ENCODE measurements at places on chromosomes 2 and 18. TPM values are rescaled to one million over a fixed set of nuclear protein-coding genes. Genes with fewer than 3 reads are reported as not detected.

DNA sequence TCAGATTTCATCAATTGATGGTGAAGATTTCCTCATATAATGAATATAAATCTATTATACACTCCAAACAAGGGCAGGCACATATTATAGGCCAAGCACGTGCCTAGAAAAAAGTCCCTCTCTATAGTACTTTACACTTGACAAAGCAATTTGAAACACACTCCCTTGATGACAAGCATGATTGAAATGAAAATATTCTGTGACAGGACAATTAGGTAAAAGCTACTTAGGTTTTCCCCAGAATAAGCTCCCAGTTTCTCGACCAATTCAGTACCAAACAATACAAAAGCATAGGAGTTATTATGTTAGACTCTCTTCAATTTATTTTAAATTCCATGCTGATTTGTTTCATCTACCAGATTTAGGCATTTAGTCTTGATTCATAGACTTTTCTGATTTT, 47.7 kb downstream of the CCDC68 start:
- H3K27ac ChIP-seq: no peak overlapping the region
- no peak for DNase-seq
- H3K27me3 ChIP-seq: peaks cover 2% of the 10 kb centered on the region
- no peak overlapping the region for H3K4me3 ChIP-seq

- no peaks in the 10 kb centered on the region for H3K4me1 ChIP-seq
- no peaks in the 10 kb centered on the region for H3K36me3 ChIP-seq
- H3K27ac ChIP-seq: no peak overlapping the region
- DNase-seq: no peak
Observed at GRCh38 chr18:77457681-77458080, 208.0 kb downstream of the GALR1 start.

GRCh38 chr2:64852771-64853241, 136.4 kb upstream of the SLC1A4 start:
- H3K4me3 ChIP-seq: no peak overlapping the region
- DNase-seq: no peak
- H3K27ac ChIP-seq: no peak overlapping the region
- peaks cover 2% of the 10 kb centered on the region for H3K27me3 ChIP-seq
- peaks cover 3% of the 10 kb centered on the region for H3K36me3 ChIP-seq
- peaks cover 21% of the 10 kb centered on the region for H3K4me1 ChIP-seq

DNA sequence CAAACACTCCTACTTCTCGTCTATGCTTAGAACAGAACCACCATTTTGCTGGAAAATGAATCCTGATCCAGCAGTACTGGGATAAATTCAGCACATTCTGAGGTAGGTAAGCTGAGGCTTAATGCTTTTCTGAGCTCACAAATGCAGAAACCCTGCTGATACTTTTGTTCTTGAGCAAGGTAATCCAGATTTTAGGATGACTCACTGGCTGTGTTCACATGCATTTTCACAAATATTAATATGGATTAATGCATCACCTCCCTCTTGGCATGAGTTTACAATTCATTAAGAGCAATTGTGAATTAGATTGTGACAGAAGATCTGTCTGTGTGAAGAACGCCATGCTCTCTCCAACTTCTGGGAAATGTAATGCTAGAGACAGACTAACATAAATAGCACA, 42.2 kb downstream of the RAD51AP2 start:
- no peak overlapping the region for H3K27ac ChIP-seq
- H3K36me3 ChIP-seq: no peaks in the 10 kb centered on the region
- H3K4me3 ChIP-seq: no peak overlapping the region
- no peaks in the 10 kb centered on the region for H3K27me3 ChIP-seq

The SLC39A6 gene
- 54.4 TPM for total RNA-seq

The DNAH7 gene
- total RNA-seq: not detected

The GPR45 gene
- not detected for total RNA-seq

The LDLRAD4 gene
- 34.5 TPM for total RNA-seq
